ENCODE measurements at places on chromosomes 3 and 15. TPM values are rescaled to one million over a fixed set of nuclear protein-coding genes. Genes with fewer than 3 reads are reported as not detected.

DNA sequence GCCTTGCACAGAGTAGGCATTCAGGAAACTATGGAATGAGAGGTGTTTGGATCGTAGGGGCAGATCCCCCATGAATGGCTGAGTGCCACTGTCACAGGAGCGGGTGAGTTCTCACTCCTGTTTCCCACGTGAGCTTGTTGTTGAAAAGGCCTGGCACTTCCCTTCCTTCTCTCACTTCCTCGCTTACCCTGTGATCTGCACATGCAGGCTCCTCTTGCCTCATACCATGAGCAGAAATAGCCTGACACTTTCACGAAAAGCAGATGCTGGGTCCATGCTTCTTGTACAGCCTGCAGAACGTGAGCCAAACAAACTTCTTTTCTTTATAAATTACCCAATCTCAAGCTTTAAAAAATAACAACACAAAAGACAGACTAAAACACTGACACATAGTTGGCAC lies 55.4 kb downstream of the AGBL1 start:
- H3K36me3 ChIP-seq: no peaks in the 10 kb centered on the region
- H3K4me3 ChIP-seq: no peak overlapping the region
- no peak for DNase-seq
- H3K4me1 ChIP-seq: no peaks in the 10 kb centered on the region
- no peak overlapping the region for H3K27ac ChIP-seq

PDCD6IP gene
- total RNA-seq: 33.9 TPM

GRAMD2A gene
- not detected for total RNA-seq

GRCh38 chr3:85796140-85796539 lies 837.4 kb downstream of the CADM2 start:
- no peaks in the 10 kb centered on the region for H3K4me1 ChIP-seq
- DNase-seq: no peak
- H3K27ac ChIP-seq: no peak overlapping the region
- no peaks in the 10 kb centered on the region for H3K36me3 ChIP-seq
- H3K27me3 ChIP-seq: no peaks in the 10 kb centered on the region
- no peak overlapping the region for H3K4me3 ChIP-seq

DNA sequence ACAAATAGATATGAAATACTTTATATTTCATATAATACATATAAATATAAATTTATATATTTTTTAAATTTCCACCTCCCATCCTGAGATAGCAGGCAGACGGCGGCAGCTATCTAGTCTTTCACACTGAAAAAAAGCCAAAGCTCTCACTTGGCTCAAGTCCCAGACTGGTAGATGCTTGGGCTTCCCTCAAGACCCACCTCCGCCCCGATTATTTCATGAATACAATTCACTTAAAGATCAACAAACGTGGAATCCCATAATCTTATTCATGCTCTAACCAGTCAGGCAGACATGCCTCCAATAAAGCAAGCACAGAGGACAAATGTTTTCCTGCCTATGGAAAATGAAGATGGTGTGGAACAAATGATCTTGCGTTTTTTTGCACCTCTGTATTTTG lies 275.9 kb upstream of the NR2F2 start:
- no peaks in the 10 kb centered on the region for H3K36me3 ChIP-seq
- H3K27me3 ChIP-seq: no peaks in the 10 kb centered on the region

ST8SIA2 gene
- not detected for total RNA-seq

- no peak overlapping the region for H3K4me3 ChIP-seq
- no peak overlapping the region for H3K27ac ChIP-seq
- no peaks in the 10 kb centered on the region for H3K4me1 ChIP-seq
- H3K27me3 ChIP-seq: no peaks in the 10 kb centered on the region
- H3K36me3 ChIP-seq: peaks cover 84% of the 10 kb centered on the region
These were observed 40.7 kb downstream of the RFT1 start for GRCh38 chr3:53089511-53089910.

TMEM212 gene
- total RNA-seq: not detected

TM4SF4 gene
- total RNA-seq: 10.4 TPM
